ENCODE measurements at places on chromosomes 16 and 17.

DNA sequence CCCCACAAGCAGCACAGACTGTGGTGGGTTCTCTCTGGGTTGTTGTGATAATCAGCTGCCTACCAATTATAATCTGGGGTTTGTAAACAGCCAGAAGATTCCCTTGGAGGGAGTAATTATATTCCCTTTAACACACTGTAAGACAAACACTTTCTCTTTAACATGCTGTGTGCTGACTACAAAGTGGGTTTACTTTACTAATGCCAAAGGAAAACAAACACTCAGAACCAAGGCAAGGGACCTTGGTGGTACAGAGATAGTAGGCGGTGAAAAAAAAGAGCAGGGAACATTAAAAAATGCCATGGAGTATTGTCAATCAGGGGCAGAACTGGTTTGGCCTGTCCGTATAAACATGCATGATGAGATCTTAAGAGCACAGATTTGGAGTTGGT, 3.0 kb upstream of the VAT1L start:
- no peak for DNase-seq

DNA sequence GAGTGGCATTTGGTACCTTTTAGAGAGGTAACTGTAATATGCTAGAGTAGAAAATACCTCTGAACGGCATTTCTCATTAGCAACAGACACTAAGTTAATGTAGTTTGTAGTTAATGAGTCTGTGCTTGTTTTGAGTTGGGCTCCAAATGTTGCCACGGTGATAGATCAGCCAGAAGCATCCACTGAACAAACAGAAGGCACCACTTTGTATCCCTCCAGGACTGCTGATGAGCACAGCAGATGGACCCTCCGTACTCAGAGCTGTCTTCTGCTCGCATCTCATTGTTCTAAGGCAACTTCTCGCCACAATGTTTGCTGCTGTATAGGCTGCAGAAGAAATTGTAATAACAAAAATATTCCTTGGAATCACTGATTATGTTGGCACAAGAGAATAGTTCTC, 56.1 kb downstream of the TNRC6C start:
- no peak for DNase-seq

GRCh38 chr17:82227629-82228277, 1.1 kb upstream of the SLC16A3 start:
- DNase-seq: no peak

DNA sequence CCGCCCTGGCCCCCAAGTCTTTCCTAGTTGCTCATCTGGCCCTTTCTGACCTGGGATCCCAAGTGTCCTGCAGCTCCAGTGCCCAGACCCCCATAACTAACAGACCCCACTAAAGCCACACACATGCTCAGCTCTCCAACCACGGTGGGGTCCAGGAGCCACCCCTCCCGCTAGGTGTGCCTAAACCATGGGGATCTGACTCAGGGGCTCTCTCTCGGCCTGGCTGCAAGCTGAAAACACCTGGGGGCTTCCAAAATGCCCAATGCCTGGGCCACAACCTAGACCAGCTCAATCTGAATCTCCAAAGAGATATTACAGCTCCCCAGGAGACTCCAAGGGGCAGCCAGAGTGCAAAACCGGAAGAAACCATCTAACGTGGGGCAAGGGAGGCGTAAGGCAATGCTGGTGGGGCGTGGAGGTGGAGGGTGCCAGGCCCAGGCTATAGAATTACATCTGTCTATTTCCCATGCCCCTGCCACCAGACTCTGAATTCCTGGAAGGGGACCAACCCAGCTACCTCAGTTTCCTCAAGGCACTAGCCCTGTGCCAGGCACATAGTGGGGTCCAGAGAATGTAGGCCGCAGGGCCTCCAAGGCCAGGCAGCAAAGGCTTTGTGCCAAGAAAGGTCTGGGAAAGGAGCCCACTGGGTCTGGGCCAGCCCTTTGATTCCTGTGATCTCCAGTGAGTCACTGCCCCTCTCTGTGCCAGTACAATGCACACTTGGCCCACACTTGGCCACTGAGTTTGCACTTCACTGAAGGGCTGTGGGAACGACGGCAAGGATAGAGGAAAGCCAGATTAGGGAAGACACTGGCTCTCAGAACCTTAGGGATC, 3.3 kb downstream of the CD2BP2 start:
- DNase-seq: peak; percentile 27

GRCh38 chr17:42118545-42118944, 2.6 kb downstream of the KAT2A start:
- DNase-seq: no peak

GRCh38 chr17:68759002-68759342, 157.8 kb upstream of the FAM20A start:
- DNase-seq: no peak

All from non-pigmented ciliary epithelial cell (primary cell).